ENCODE measurements at places on chromosomes 5 and 9. TPM values are rescaled to one million over a fixed set of nuclear protein-coding genes. Genes with fewer than 3 reads are reported as not detected.
A peak's percentile ranks its signal among the peaks of the same experiment; 100 is the strongest.

The FREM1 gene
- total RNA-seq: under 0.01 TPM

- no peak for DNase-seq
These were observed 25.6 kb downstream of the POLR1E start for GRCh38 chr9:37511016-37512010.

DNA sequence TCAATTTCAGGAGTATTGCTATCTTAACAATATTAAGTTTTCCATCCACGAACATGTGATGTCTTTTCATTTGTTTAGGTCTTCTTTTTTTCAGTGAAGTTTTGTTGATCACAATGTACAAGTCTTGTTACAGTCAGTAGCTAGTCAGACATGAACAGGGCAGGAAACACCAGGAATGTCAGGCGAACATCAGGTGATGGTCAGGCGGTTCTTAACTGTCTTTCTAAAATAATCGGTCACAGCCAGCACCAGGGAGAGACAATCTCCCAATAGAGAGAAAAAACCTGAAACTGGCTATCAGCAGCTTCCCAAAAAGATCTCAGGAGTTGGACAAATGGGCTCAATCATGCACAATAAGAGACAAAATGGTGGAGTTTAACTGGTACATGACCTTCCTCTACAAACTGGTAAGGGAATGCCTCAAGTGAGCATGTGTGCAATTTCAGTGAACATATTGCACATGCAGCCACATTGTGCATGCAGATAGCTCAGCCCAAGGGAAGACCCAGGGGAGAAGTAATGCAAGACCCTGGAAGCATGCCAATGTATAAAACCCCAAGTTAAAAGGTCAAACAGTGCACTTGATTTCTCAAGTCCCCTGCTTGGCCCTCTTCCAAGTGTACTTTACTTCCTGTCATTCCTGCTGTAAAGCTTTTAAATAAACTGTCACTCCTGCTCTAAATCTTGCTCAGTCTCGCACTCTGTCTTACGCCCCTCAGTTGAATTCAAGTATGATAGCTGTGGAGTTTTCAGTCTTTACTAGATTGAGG lies 176.1 kb upstream of the RASEF start:
- DNase-seq: peak; percentile 45

- no peak for DNase-seq
These were observed 37.6 kb upstream of the TRMT10B start for GRCh38 chr9:37715991-37716505.

GRCh38 chr5:135064235-135064570 lies 30.2 kb upstream of the PITX1 start:
- no peak for DNase-seq

DNA sequence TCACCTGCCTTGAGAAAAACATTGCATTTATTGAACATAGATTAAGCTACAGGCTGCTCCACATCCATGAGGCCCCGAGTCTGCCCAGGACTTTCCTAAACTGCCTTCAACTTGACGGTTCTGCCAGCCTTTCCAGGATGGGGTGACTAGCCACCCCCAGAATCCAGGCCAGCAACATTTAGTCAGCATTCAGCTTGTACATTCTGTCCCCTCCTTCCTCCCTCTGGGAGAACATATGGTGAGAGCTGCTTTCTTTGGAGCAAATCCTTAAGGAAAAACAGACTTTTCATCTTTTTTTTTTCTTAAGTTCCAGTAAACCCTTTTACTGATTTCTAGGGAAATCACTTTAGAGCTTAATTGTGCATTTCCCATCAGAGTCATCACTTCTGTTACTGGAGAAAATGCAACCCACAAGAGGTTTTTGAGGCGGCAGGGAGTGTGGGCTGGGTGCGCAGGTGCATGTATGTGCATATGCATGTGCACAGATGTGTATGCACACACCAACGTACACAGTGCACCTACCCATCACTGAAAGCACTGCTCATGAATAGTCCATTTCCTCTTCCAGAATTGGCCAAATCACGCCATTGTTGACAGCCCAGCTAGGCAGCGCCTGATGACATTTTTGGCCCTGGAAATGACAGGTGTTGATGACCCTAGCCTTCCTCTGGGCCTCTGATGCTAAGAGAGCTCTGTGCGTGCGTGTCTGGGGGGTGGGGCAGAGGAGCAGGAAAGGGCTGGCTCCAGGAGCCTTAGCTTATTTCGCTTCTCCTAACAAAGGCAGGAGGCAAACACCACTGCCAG lies 145.6 kb downstream of the HSD17B3 start:
- no peak for DNase-seq

DNA sequence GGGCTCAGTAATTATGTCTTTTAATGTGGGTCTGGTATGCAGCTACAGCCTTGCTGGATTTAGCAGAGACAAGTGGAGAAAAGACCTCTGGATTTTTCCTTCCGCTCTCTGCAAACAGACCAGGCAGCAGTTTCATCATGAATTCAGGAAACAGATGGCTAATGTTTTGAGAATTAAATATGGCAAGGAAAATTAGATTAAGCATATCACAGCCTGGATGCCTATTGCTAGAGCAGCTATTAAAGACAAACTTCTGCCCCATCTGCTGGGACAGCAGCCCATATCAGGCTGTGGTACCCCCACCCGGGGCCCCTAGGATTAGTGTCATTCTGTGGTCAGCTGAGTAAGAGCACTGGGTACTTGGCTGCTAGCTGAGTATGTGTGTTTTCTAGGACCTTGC lies 6.2 kb downstream of the SKP2 start:
- DNase-seq: no peak

The SLC6A19 gene
- not detected for total RNA-seq

DNA sequence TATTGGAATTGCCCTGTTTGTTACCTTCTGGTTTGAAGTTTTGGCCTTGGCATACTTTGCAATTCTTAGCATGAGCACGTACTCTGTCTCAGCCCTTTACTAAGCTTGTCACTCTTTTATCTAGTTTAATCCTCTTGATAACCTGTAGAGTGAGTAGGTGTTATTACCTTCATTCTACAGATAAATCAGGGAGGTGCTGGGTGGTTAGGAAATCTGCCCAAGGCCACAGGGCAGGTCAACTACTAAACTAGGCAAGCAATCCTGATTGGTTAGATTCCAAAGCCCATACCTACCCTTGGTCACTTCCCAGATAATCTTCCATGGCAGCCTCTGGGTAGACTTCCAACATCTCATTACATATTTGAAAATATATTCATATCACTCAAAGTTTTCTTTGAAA lies 65.7 kb downstream of the PCSK5 start:
- DNase-seq: peak; percentile 37

DNA sequence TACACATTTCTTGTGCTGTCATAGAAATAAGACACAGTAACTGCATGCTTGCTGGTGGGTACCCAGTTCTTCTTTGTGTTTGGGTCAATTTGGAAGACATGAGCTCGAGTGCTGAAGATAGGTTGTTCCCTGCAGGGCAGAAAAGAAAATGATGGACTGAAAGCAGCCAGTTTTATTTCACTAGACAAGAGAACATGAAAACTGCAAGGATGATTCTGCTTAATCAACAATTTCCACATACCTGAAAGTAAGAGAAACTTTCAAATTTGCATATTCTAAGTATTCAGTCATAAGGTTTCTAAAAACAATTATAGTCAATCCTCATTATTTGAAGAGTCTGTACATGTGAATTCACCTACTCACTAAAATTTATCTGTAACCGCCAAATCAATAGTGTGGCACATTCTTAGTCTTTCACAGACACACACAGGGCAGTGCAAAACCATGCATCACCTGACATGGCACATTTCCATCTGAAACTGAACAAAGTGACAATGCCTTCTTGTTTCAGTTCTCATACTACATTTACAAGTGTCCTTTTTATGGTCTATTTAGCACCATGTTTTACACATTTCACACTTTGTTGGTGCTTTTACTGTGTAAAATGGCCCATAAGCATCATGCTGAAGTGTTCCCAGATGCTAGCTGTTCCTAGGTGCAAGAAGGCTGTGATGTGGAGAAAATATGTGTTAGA lies 56.9 kb downstream of the HOMER1 start:
- DNase-seq: no peak

The GABRA6 gene
- total RNA-seq: not detected

- DNase-seq: no peak
These were observed 117.6 kb upstream of the ATP10B start for GRCh38 chr5:160969645-160970044.

DNA sequence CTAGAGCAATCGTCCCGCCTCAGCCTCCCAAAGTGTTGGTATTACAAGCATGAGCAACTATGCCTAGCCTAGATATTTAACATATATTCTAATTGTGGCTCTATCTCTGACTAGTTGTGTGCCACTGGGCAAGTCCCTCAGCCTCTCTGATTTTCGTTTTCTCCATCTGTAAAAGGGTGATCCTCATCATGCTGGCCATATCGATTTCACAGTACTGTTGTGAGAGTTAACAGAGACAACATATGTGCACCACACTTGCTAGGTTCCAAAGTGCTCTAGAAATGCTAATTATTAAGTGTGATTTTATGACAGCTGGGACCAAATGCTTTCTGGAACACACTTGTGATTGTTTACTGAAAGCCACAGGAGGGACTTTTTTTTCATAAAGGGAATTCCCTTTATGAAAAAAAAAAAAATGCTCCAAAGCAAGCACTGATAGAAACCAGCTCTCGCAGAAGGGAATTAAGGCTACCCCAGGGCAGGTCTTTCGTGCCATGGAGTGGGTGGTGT lies 78.5 kb upstream of the EPB41L4B start:
- DNase-seq: no peak

DNA sequence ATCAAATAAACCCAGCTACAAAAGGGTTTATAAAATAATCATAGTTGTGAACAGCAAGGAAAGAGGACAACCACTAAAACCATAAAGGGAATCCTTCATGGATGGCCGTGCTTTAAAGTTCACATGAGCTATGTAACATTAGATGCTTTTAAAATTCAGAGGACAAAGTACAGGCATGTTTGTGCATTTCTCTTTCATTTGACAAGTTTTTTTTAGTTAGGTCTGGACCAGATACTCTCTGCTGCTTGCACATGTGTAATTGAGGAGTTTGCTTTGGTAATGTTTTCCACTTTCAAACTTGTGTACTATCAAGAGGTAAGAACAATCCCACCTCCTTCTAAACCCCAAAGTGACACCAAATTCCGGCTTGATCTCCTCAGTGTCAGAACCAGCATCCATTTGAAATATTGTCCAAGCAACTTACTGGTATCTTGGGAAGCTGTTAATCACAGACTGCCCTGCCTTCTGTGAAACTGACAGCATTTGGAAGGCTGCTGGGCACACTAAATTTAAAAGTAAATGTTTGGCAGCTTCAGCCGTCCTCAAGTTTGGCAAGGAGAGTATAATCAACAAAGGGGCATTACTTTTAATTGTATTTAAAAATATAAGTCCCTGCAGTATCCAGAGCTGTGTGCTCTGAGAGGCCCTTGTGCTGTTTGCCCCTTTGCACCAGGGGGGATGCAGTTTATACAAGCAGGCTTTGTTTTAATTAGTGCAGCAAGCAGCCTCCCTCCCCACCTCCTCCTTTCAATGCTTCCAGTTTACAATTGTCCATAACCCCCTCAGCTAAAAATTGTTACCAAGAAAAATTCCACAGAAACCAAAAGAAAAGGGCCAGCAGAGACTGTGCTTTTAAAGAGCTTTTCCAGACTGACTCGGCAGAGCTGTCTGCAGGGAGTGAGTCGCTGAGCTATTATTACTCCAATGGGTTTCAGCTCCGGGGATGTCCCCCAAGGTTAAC lies 328.3 kb upstream of the MPDZ start:
- no peak for DNase-seq

DNA sequence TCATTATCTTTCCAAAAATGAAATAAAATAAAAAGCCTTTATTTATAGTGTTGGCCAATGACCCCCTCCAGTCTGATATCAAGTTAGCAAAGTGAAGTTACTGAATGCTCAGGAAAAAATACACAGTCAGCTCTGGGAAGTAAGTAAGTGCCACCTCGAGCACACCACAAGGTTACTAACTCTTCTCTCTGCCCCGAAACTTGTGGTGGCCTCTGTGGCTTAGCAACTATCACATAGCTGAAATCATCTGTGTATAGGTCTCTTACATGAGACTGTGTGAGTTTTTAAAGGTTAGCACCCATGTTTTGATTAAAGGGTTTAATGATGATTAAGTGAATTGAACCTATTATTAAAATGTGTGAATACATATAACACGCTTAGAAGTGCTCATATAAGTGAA lies 161.4 kb upstream of the KLF4 start:
- DNase-seq: no peak

DNA sequence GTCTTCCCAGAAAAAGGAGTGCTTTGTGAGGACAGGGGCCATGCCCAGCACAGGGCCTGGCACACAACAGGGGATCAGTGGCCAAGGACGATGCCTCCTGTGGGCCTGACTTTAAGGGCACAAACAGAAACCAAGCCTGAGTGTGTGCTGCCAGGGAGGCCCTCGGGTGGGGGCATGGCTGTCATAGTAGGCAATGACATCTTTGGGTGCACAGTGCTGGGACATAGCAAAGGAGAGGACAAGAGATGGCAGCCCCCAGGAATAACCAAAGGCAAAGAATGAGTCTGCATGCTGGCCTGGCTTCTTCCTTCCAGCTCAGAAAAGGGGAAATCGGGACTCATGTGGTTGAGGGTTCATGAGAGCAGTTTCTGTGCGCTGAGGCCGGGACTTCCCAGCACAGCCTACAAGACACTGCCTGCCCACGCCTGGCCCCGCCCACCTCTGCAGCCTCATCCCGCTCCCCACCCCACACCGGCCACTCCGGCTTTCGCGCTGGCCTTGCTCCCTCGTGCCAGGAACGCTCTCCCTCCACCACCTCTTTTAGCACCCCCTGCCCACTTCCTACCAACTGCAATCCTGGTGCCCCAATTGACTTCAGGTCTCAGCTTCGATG lies 13.8 kb upstream of the LHX2 start:
- DNase-seq: no peak

DNA sequence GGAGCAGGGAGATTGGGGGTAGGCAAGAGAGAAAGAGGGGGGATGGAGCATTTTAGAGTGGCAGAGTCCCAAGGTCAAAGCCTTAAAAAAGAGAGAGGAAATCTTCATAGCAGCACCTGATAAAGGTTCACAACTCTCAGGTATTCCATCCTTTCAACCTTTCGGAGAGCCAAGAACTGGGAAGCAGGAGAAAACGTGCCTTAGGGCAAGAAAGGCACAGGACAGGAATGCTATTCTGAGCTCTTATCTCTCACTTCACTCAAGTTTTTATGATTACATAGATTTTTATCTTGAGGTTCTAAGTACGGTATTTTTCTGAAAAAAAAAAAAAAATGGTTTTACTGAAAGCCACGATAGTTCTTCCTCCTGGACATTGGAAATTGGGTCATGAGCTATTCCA lies 34.5 kb upstream of the SMAD5 start:
- DNase-seq: no peak

DNA sequence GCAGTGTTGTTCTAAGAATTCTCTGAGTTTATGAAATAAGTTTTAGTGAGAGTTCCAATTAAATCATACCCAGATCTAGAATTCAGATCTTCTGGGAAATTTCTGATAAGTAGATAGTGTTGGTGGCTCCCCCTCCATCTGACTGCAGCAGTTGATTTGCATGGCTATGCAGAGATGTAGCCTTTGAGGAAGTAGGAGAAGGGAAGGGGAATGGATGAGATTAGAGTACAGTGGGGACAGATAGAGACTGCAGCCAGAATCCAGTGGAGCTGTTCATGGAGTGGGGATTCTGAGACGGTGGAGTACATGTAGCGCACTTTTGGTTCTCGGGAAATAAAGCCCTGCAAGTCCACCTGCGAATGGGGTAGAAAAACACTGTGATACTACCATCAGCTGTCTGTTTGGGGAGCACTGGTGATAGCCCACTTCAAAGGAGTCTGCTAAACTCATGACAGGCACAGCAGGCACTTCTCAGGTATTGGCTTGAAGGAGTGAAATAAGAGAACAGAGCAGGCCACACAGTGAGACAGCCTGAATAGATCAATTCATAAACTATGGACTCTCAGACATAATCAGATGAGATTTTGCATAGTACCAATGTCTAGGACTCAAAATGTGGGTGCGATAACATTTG lies 96.8 kb downstream of the ALDH1A1 start:
- no peak for DNase-seq
